Foreskin keratinocyte (primary cell): ENCODE measurements at places on chromosomes 2 and 18. TPM values are rescaled to one million over a fixed set of nuclear protein-coding genes. Genes with fewer than 3 reads are reported as not detected.

Gene PLCL1
- total RNA-seq, result not detected in 2 replicates

Gene HOXD3
- 0.32 and 1.2 TPM in 2 replicates for total RNA-seq

Gene SDC1
- total RNA-seq, result 1,300 and 1,305 TPM in 2 replicates

Gene CERS6
- total RNA-seq, result 38.1 and 38.8 TPM in 2 replicates

Gene RHOB
- total RNA-seq, result 46.8 and 64.3 TPM in 2 replicates

Gene EVA1A
- total RNA-seq, result 29.3 and 30.0 TPM in 2 replicates

Gene CFAP65
- total RNA-seq, result not detected in 2 replicates

Gene FSHR
- not detected in 2 replicates for total RNA-seq

Gene SERPINB7
- total RNA-seq, result 155 and 190 TPM in 2 replicates

Gene ZC3H8
- total RNA-seq, result 8.9 and 11.8 TPM in 2 replicates

Gene DES
- total RNA-seq, result not detected in 2 replicates

Gene NOSTRIN
- total RNA-seq, result not detected in 2 replicates

Gene PEX13
- total RNA-seq, result 20.7 and 22.3 TPM in 2 replicates

Gene ATP8B1
- total RNA-seq, result 13.5 and 14.7 TPM in 2 replicates

Gene CYBRD1
- 27.5 and 33.0 TPM in 2 replicates for total RNA-seq

Gene CYS1
- total RNA-seq, result 0.11 and 0.20 TPM in 2 replicates

Gene CBLN2
- total RNA-seq, result not detected in 2 replicates

Gene BARD1
- 21.1 TPM in 2 replicates for total RNA-seq

Gene TMEM247
- total RNA-seq, result not detected in 2 replicates

Gene MREG
- total RNA-seq, result 23.5 and 25.9 TPM in 2 replicates

Gene RRM2
- total RNA-seq, result 101 and 116 TPM in 2 replicates

Gene SPAG16
- 15.0 and 16.7 TPM in 2 replicates for total RNA-seq

Gene SIX3
- total RNA-seq, result not detected in 2 replicates

Gene HK2
- total RNA-seq, result 16.1 and 24.9 TPM in 2 replicates

Gene MAP2
- total RNA-seq, result 7.4 and 9.1 TPM in 2 replicates

Gene TBR1
- total RNA-seq, result not detected in 2 replicates

Gene LYPD1
- total RNA-seq, result not detected in 2 replicates

Gene RGPD3
- total RNA-seq, result 0.14 TPM in 2 replicates

Gene CYP27C1
- 5.9 and 6.4 TPM in 2 replicates for total RNA-seq

Gene MC2R
- not detected in 2 replicates for total RNA-seq

Gene ALKAL2
- not detected in 2 replicates for total RNA-seq

Gene CROCC2
- not detected in 2 replicates for total RNA-seq
